Naive B cell (primary cell): ENCODE measurements at places on chromosomes 1 and 21.
A peak's percentile ranks its signal among the peaks of the same experiment; 100 is the strongest.

DNA sequence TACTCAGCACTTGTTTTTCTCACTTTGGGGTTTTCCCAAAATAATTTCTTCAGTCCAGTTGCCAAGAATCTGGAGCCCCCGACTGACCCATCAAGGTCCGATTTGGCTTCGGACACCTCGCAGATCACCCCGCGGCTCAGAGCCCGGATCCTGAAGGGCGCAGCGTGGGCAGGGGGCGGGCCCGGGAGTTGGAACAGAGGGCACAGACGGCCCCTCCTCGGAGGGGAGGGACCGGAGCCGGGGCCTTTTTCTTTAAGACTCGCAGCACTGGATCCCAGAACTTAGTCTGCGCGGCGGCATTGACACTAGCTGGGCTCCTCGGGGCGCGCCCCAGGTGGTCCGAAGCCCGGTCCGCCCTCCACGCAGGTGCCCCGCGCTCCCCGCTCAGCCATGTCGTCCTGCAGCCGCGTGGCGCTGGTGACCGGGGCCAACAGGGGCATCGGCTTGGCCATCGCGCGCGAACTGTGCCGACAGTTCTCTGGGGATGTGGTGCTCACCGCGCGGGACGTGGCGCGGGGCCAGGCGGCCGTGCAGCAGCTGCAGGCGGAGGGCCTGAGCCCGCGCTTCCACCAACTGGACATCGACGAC, at the start of gene CBR3:
CBR3 (plus strand) TSS at position 277 of the 588 bp plus-strand sequence; CDS start at position 391, 114 bp downstream.
- DNase-seq: peak; percentile 35

DNA sequence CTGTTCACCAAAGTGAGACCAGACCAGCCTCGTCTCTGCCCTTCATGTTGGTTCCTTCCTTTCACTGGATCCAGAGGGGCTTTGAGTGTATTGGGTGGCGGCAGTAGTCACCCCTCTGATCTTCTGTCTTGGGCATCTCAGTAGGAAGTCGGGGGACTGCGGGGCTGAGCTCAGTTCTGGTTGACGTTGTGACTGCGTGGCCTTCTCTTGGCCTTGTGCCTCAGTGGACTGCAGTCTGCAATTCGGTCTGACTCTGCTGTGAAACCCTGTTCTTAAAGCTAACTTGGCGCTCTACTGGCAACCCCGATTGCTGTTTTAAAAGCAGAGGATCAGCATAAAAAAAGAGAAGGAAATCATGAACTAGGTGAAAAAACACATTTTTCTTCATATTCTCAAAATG, 56.7 kb downstream of the SLC37A1 start:
- no peak for DNase-seq

DNA sequence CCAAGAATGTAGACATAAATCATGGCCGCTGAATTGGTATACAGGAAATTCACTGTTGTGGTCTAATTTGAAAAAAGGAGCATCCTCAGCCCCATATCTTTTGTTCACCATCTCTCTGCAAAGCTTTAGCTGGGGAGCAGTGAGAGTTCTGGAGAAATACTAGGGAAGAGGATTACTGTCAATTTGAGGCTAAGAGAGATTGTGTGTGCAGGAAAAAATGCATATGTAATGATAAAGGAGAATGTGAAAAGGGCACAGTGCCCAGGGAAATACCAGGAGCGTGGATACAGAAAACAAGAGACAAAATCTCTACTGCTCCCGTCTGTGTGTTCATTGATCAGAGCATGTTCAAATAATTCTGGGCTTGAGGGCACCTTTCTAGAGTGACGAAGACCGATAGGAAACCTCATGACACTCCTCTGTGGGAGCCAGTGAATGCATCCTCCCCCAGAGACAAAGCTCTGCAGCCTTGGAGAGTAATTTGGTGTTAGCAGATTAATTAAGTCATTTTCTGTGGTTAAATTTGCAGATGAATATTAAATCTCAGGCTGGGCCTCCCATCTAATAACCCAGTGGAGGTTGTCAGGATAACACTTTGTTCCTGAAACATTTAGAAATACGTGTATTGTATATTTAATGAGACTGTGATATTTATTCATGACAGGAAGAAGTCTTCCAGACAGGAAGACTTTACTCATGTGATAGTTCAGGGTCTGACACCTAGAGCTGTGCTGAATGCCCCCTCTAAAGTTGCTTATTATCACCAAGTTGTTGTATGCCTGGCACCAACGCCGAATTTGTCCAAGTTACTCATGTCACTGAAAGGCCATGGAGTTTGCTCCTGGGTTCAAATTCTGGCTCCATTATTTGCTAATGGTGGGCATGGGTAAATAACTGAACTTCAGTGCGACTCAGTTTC, 287.3 kb upstream of the SGIP1 start:
- no peak for DNase-seq

GRCh38 chr1:226719596-226720387, 19.3 kb downstream of the ITPKB start:
- DNase-seq: no peak

- no peak for DNase-seq
Observed at GRCh38 chr1:9842781-9843575, 19.2 kb upstream of the CLSTN1 start.

DNA sequence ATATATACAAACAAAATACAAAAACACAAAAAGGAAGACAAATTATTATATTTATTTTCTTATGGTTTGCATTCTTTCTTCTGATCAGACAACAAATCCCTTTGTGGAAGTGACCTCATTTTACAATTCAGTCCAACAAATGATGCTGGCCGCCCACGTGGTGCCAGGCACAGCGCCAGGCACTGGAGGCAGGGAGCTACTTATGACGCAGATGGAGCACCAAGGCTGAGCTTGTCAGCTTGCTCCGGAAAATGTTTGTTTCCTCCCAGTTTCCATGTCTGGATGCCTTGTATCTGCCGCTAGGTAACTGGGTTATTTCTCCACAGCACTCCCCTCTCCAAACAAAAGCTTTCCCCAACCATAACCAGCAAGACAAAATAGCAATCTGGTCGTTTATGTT, 30.7 kb upstream of the CD34 start:
- DNase-seq: no peak

GRCh38 chr1:175792136-175792535, 48.7 kb upstream of the TNR start:
- DNase-seq: no peak

DNA sequence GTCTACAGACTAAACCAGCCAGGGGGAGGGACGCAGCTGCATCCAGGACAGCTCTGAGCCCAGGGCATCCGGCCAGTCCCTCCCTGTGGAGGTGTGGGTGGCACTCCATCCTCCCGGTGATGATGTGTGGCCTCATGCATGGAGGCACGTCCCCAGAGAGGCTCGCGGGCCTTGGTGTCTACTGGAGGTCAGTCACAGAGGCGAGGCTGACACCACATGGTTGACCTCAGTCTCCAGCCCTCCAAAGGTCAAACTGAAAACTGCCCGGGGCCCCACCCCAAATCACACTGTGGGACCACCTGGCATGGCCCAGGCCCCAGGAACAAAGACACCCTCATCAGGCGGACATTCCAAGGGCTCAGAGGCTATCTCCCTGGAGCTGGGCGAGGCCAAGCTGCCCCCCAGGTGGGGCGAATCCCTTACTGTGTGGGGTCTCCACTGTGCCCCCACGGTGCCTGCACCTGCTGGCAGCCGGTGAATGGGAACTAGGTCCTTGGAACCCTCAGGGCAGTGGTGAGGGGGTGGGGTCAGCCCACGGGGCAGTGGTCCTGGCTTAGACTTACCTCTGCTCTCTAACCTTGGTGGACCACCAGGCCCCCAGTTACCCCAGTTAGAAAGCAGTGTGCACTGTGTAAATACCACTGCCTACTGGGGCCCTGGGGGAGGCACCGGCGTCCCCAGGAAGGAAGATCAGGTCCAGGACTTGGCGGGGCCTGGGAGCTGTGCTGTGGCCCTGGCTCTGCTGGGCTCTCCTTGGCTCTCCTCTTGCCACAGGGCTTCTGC, 49.1 kb downstream of the TRPM2 start:
- no peak for DNase-seq

DNA sequence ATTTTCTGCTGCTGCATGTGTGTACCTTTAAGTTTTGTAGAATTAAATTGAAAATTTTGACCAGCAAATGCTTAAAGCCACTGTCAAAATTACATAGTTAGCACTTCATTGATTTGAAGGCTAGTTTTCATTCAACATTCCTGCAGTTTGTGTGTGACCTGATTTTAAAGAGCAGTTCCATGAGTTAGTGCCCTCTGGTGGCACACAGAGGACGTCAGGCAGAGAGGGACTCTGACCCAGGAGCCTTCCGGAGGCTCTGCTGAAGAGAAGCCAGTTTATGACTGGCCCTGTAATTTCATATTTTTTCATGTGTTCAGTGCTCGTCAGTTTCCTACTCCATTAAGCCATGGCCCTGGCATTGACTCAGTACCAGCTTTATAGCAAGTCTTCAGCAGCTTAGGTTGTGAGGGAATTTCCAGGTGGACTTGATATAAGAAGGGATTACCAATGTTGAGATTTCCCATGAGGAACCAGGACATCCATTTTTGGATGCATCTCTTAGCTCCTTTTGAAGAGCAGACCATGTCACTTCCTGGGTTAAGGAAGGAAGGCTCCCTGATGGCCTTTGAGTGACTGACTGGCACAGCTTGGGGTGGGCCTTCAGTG, 104.7 kb downstream of the CAMTA1 start:
- DNase-seq: peak; percentile 21

DNA sequence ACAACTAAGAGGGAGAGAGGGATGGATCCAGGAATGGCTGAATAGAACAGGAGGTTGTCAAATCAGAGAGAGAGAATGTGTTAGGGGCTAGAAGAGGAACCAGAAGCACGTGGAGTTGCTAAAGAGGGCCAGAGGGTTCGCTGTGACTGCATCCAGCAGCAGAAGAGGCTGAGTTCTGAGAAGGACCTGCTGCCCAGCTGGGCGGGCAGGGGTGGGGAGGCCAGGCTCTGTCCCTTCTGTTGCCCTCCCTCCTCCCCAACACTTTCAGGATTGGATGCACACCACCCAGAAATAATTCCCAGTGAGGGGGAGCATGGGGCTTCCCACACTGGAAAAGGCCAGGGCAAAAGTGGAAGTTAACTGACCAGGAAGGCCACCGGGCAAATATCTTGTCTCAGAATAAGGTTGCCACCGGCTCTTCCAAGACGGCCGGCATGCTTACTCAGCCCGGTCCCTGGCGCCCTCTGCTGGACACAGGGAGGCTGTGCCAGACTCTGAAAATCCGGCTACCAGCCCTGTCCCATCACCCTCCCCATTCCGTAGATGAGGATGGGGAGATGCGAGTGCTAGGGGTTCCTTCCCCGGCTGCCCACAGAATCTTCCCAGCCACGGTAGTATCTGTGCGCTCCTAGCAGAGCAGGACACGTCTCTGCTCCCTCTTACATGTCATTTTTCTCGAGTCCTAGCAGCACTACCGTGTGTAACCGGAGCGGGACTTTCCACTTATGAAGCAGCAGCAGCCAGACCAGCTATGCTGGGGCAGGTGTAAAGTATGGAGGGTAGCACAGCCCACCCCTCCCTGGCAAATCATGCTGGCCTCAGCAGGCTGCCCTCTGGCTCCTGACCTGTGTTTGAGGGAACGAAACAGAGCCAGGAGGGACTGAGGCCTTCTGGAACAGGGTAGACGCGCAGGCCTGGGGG, 46.8 kb upstream of the A3GALT2 start:
- peak; percentile 75 for DNase-seq

DNA sequence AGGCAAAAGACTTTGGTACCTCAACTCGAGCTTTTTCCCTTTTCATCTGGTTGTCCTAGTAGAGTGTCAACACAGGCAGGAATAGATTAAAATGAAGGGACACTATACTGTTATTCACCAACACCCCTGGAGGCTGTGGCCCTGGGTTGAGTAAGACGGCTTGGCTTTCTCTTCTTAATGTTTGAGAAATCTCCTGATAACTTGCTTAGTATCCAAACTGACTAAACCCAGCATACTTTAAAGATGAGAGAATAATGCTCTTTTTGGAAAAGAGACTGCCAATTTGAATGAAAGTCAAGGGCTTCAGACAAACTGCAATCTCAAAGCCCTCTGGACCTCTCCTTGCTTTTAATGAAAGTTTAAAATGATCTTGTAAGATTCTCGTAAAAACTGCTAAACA, 2.6 kb upstream of the SLC30A1 start:
- no peak for DNase-seq

GRCh38 chr1:37243368-37244082, 209.2 kb upstream of the GRIK3 start:
- DNase-seq: no peak

GRCh38 chr1:66605419-66605997, 71.6 kb downstream of the SGIP1 start:
- DNase-seq: no peak

DNA sequence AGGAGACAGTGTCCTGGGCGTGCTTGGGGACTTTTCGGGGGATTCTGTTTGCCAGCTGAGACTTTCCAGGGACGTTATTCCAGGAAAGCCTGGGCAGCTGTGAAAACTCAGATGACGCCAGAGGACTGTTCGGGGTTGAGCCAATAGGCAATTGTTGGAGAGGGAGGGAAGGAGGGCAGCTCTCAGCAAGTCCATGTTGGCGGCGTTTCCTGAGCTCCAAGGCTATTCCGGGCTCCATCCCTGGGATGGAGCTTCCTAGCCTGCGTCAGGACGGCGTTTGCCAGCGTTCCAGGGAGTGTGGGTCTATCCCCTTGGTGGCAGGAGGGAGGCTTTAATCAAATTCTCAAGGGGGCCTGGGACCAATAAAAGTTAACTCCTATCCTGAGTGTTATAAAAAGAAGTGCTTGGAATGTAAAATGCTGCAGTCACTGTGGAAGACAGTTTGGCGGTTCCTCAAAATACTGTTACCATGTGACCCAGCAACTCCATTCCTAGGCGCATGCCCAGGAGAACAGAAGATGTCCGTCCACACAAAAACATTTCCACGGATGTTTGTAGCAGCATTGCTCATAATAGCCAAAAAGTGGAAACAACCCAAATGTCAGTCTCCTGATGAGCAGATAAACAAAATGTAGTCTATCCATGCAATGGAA, 15.2 kb downstream of the SLC27A3 start:
- DNase-seq: no peak

GRCh38 chr1:226497991-226498639, 50.4 kb upstream of the STUM start:
- DNase-seq: no peak

DNA sequence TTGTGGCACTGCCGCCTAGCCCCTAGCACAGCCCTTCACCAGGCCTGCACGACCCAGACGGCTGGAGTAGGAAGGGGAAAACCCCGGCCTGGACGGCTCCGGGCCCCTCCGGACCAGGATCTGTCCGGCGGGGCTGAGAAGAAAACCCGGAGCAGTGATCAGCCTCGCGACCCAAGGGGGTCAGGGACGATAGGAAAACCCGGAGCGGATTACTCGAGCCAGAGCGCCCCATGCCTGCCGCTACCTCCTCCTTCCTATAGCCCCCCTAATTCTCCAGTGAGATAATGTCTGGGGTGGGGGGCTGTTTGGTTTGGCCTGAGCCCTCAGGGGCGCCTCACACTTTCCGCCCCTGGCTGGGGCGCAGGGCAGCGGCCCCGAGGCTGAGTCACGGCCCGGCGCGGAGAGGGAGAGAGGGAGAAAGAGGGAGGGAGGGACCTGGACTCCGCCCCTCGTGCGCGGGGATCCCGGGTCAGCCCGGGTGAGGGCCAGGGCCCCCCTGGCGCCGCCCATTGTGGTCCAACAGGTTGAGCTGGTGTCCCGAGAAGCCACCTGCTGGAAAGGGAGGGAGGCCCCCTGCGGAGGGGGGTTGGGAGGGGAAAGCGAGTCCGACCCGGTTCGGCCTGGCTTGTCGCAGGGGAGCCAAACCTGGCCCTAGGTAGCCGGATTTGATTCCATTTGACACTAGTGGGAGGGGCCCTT, 1.7 kb upstream of the ZBTB7B start:
- peak; percentile 75 for DNase-seq
